ENCODE measurements at places on chromosomes 4 and X.

GRCh38 chrX:27884654-27885053 lies 76.9 kb downstream of the MAGEB10 start:
- DNase-seq = no peak

DNA sequence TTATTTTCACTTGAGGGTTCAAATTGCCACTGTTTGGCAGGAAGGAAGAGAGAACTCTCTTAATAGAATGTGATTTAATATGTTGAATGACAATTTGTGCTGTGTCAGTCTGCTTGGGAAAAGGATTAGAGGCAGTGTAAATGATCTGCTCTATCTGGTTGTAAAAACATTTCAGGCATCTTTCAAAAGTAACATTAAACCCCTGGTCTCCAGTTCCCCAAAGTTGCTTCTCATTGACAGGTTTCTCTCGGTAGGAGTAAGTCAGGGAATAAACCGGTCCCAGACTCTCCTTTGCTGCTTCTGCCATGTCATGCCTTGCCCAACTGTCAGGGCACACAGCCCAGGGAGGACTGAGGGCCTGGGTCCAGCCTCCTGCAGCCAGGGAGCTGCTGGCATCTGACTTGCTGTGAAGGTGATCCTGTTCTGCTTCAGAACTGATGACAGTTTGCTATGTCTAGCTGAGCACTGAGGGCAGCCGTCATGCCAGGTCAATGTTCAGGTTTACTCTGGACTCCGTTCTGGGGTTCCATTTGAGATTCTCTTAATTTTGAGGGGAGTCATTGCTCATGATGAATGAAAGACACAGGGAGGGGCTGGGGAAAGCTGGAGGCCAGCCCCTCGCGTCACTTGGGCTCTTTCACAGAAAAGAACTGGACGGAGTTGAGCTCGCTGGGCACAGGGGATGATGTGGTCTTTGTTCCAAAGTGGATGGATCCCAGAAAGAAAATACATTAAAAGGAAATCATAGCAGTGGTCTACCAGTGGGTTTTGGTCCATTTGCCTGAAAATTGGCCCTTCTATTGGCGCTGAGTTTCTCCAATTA lies 312.4 kb downstream of the ARHGAP10 start:
- DNase-seq = no peak

DNA sequence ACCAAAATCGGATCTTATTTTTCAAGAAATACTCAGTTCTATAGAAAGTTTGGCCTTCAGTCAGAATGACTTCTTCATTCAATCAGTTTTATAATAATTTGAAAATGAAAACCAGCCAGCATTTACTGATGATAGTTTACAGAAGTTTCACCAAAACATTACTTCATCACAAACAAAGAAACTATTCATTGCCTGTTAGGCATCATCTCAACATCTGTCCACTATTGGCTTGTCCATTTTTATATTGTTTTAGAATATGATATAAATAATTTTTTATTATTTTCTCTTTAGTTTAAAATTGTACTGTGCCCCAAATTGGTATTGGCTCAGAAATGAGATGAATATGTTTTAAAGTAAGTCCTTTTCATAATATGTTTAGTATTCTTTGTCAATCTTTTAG lies 38.4 kb downstream of the FAT4 start:
- no peak for DNase-seq

DNA sequence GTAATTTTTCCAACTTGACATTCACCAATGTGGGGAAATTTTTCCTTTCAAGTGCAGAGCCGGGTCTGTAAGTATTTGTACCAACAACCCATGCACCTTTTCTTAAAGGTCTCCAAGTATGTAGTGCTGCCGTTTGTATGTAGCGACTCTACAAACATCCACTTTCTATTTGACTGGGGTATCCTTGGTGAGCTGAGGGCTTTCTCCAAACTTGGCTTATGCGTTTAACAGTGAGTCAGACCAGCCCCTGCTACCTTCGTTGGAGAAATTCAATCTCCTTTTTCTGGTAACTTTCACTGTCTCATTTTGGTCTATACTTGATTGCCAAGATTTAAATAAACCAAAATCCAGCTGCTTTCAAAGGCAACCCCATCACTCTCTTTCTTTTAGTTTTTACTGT lies 34.9 kb downstream of the MGST2 start:
- DNase-seq = no peak

GRCh38 chr4:15349531-15349935 lies 78.3 kb upstream of the C1QTNF7 start:
- no peak for DNase-seq

GRCh38 chrX:148229801-148230303 lies 248.7 kb downstream of the FMR1NB start:
- no peak for DNase-seq

Data from ascending aorta (tissue), 2 donors.